Posterior vena cava (tissue), 2 donors: ENCODE measurements at places on chromosomes 2 and 18. TPM values are rescaled to one million over a fixed set of nuclear protein-coding genes. Genes with fewer than 3 reads are reported as not detected.
A peak's percentile ranks its signal among the peaks of the same experiment; 100 is the strongest.

DNA sequence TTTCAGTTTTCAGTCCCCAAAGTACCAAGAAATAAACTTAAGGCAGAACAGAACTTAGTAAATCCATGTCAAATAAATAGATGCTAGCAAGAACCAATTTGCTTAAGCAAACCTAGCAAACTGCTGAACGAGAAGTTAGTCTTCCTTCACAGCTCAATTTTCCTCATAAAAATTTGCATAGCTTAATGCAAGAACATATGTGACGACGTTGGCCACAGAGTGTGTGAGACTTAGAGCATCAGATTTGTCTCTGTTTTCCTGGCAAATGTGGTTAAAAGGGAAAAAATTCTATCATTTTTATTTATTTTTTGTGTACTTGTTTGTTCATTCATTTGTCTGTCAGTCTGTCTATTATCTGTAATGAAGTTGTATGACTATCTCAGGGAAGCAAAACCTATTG, 485.7 kb downstream of the THSD7B start:
- DNase-seq = no peak

GRCh38 chr18:48303883-48304282, 105.3 kb downstream of the ZBTB7C start:
- DNase-seq = peak; percentile 29

- no peak for DNase-seq
Observed at GRCh38 chr2:166888180-166888579, at the start of gene XIRP2. Gene XIRP2 (plus strand): TSS chr2:166888480. CDS start chr2:166903483, 15,003 bp downstream.

- DNase-seq = no peak
Observed at GRCh38 chr2:108641756-108642155, 77.5 kb upstream of the RANBP2 start.

GPR45 gene
- not detected for total RNA-seq
